ENCODE measurements at places on chromosomes 1 and 21.
A peak's percentile ranks its signal among the peaks of the same experiment; 100 is the strongest.

- H3K27ac ChIP-seq, result no peak overlapping the region
- H3K36me3 ChIP-seq, result peaks cover 9% of the 10 kb centered on the region
- no peak overlapping the region for H3K4me3 ChIP-seq
- no peaks in the 10 kb centered on the region for H3K4me1 ChIP-seq
Observed at GRCh38 chr1:15541231-15541792, 14.7 kb downstream of the DNAJC16 start.

DNA sequence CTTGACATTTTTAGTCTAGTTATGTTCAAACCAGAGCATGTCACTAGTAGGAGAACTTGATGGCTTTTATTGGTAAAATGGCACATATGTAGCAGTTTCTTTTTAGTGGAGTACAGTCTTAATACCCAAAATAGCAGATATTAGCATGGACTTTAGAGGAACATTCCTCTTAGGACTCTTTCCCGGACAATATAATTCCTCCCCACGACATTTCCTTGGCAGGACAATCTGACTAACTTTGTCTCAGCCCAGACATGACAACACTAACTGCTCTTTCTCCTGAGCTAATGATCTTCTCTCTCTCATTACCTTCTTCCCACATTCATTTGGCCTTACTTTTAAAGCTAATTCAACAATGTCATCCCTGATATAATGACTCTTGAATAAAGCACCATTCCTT lies 62.5 kb downstream of the ADAMTS1 start:
- no peak overlapping the region for H3K4me3 ChIP-seq
- no peak for DNase-seq
- no peaks in the 10 kb centered on the region for H3K36me3 ChIP-seq
- H3K27me3 ChIP-seq, result no peaks in the 10 kb centered on the region
- no peak overlapping the region for H3K27ac ChIP-seq
- no peaks in the 10 kb centered on the region for H3K4me1 ChIP-seq

- H3K27me3 ChIP-seq, result no peaks in the 10 kb centered on the region
- no peaks in the 10 kb centered on the region for H3K4me1 ChIP-seq
- H3K4me3 ChIP-seq, result no peak overlapping the region
- no peaks in the 10 kb centered on the region for H3K36me3 ChIP-seq
- no peak for DNase-seq
- no peak overlapping the region for H3K27ac ChIP-seq
Observed at GRCh38 chr1:175506081-175506480, 237.3 kb downstream of the TNR start.

- no peaks in the 10 kb centered on the region for H3K36me3 ChIP-seq
- DNase-seq, result peak; percentile 33
- peak overlapping the region; percentile 88 for H3K4me3 ChIP-seq
- peak overlapping the region; percentile 87 for H3K27ac ChIP-seq
- no peaks in the 10 kb centered on the region for H3K27me3 ChIP-seq
- H3K4me1 ChIP-seq, result no peaks in the 10 kb centered on the region
Observed at GRCh38 chr1:248872752-248873408, 14.0 kb upstream of the ZNF692 start.

DNA sequence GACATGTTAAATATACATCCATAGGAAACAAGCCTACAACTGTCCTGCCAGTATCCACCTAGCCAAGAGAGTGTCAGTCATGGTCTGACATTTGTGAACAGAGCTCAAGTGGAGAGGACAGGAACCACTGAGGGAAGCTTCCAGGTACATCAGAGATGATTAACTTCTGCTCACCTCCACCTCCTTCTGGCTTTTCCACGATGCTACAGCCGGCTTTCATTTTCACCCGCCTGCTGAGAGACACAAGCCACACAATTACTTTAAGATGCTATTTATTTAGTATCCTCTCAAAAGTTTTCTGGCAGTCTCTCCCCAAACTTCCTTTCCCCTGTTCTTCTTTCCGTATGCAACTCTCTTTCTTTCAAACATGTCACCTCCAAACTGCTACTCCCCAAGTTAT lies 2.1 kb downstream of the ETV3 start:
- peaks cover 66% of the 10 kb centered on the region for H3K4me1 ChIP-seq
- no peak for DNase-seq
- peaks cover 20% of the 10 kb centered on the region for H3K36me3 ChIP-seq
- no peak overlapping the region for H3K4me3 ChIP-seq
- no peak overlapping the region for H3K27ac ChIP-seq
